ENCODE measurements at places on chromosomes 1 and 21.

DNA sequence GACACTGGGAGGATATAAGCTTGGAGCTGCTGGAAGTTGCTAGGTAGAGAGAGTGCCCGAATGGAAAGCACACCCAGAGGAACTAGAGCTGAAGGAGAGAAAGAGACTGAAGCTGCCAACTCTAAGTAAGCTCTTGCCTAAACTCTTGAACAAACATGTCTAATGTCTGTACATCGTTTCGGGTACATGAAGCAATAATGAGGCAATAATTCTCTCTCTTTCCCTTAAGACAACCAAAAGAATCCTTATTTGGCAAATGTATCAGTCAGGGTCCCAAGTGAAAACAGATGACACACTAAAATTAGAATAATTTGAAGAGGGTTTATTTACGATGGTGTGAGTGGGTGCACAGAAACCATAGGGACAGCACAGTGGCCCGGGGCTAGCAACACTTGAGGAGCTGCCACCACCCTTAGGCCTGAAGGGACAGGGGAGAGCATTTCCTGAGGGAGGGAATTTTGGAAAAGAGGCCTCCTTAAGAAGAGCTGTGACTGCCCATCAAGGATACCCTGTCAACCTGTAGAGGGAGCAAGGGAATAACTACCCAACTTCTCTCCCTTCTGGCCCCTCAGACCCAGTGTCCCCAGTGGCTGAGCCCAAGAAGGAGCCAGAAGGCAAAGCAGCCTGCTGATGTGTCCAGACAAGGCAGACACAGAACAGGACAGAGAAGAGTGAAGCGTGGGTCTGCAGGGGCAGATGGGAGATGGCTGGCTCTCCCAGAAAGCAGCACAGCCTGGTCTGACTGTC is 36.1 kb upstream of the KHDRBS1 start:
- no peak for DNase-seq

- no peak for DNase-seq
Measured at GRCh38 chr1:210061992-210062391, 124.0 kb downstream of the SYT14 start.

DNA sequence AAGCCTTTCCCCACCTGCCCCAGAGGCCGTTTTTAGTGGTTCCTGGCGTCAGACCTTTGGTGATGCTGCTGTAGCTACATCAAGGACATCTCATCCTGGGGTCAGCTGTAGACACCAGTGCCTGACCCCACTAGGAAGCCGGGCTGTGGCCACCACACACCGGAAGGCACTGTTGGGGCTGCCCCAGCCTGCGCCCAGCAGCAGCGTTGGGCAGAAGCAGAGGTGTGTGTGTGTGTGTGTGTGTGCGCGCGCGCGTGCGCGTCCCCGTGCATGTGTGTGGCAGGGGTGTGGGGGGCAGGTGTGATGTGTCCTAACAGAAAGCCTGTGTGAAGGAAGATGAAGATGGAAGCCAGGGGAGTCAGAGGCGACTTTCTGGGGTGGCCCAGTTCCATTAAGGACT is 62.0 kb upstream of the COL6A1 start:
- no peak for DNase-seq

DNA sequence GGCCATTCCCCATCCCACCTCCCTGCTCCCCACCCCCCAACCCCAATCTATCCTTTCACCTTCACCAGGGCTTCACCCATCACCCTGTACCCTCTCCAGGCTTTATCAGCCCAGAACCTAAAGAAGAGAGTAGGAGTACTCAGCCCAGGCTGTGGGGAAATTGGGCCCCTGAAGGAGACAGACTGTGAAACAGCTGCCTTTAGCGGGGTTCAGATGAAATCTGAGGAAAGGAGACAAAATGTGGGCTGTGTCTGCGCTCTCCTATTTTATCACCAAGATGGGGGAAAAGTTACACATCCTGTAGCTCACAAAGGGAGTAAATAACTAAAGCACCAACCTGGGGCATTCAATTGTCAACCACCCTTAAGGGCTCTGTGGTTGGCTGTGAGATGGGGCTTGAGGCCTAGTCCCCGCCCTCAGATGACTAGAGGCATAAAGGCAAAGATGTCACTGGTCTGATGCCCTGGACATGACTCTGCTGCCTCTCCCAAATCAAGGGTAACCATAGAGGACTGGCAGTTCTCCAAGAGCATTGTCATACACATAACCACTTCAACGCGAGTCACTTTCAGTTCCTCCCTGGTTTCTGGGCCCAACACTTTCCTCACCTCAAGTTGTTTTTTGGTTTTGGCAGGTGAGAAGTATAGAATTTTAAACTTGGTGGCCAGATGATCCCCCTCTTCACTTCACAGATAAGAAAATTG is 30.0 kb downstream of the SLC27A3 start:
- DNase-seq: peak; percentile 8

- no peak for DNase-seq
Measured at GRCh38 chr21:34126269-34126668, 52.9 kb downstream of the MRPS6 start.
